ENCODE measurements at places on chromosomes 7 and 10.

DNA sequence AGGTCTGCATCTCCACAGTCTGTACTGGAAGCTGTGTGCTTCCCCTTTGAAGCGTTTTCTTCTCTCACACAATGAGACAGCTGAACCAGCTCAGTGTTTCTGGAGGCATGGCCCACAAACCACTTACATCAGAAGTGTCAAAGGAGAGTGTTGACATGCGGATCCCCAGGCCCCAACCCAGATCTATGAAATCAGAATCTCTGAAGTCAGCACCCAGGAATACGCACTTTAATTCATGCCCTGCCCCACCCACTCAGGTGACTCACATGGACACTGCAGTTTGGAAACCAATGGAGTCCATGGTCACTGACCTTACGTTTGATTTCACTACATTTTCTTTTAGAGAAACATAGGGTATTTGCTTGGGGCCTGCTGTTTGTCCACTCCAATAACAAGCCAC is 19.0 kb downstream of the TLL2 start:
- DNase-seq = no peak

GRCh38 chr7:51685794-51686193 is 369.2 kb upstream of the COBL start:
- DNase-seq = no peak

DNA sequence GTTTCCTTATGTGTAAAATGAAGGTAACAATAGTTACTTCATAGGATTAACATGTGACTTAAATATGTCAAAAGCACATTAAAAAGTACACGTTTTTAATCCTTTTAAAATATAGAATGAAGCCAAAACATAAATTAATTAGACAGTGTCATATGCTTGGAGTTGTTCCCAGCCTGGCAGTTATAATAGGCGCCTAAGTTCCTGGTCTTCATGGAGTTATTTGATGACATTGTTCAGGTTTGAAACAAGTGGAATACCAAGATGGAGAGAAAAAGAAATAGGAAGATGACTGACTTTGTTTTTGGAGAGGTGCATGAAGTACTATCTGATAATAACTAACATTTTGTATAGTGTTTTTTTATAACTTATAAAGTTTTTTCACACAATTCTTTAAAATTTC is 67.3 kb downstream of the ZNRF2 start:
- DNase-seq = no peak

- DNase-seq = no peak
These were observed 316.9 kb upstream of the PHYHIPL start for GRCh38 chr10:58859526-58859925.

DNA sequence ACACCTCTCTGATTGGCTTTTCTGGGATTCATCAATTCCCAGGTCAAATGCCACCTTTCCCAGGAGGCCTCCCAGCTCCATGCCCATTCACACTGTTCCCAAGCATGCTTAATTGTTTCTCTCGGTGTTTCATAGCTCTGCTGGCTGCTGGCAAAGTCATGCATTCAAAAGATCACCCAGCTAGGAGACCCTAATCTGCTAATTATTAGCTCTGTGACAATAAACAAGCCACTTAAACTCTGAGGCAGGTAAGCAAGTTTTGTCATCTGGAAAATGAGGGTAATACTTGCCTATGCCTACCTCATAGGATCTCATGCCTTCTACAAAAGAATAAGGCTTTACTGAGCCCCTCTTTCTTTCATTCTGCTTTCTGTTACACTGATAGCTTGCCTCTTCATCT is 828 bp upstream of the KEL start:
- DNase-seq = no peak

DNA sequence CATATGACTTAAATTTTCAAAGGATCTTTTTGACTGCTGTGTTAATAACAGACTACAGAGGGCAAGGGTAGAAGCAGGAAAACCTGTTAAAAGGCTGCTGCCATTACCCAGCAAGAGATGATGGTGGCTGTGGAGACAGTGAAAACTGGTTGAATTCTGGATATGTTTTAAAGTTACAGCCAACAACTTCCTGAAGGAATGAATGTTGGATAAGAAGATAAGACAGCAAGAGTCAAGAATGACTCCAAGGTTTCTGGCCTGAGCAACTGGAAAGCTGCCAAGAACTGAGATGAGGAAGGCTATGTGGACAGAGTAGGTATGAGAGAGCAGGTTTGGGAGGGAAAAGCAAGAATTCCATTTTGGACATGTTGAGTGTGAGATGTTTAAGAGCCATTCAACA is 19.1 kb downstream of the CNOT4 start:
- no peak for DNase-seq

GRCh38 chr7:4753598-4754432 is 21.6 kb upstream of the AP5Z1 start:
- peak; percentile 88 for DNase-seq

- no peak for DNase-seq
These were observed 32.3 kb downstream of the OAT start for GRCh38 chr10:124386186-124387077.

- DNase-seq = no peak
These were observed 52.7 kb downstream of the RBM17 start for GRCh38 chr10:6141296-6142151.

DNA sequence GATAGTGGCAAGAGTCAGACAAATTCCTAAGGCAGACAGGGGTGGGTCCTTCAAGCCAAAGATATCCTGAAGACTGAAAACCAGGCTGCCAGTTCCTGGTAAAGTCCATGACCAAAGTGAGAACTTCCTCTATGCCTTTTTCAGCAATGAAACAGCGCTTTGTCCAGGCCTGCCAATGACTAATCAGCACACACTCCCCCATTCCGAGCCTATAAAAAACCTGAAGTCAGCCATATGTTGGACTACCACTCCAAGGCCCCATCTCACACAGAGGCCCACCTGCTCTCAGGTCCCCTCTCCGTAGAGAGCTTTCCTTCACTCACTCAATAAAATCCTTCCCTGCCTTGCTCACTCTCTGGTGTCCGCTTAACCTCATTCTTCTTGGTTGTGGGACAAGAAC is 402.2 kb downstream of the ANKRD7 start:
- DNase-seq = no peak

DNA sequence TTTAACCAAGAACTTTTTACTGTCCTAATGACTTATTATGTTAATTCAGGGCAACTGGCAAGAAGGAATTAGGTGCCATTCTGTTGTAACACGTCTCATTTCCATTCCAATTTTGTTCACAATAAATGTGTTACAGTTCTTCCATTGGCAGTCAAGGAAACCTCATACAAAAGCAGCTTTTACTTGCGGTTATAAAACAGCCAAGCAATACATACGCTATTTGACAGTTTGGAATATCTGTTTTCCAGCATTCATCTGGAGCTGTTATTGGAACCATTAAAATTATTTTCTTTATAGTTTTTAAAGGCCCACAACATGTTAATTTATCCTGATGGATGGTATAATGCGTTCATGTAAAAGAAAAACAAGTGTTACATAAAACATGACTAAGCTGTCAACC is 33.3 kb downstream of the MTERF1 start:
- no peak for DNase-seq

DNA sequence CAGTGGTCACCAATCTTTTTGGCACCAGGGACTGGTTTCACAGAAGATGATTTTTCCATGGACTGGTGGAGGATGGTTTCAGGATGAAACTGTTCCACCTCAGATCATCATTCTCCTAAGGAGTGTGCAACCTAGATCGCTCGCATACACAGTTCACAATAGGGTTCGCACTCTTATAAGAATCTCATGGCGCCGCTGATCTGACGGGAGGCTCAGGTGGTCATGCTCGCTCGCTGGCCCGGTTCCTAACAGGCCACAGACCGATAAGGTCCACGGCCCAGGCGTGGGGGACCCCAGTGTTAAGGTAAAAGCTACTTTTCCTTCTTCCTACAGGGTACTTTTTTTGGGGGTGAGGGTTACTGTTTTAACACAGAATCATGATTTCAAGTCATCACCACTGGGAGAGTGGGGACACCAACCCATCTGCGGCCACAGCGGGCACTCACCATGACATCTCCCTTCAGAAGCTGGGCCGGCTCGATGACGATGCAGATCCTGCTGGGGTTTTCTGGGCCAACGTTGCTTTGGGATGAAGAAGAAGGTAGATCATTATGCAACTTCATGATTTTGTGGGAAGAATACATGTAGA is 170.5 kb downstream of the TNS3 start:
- no peak for DNase-seq

DNA sequence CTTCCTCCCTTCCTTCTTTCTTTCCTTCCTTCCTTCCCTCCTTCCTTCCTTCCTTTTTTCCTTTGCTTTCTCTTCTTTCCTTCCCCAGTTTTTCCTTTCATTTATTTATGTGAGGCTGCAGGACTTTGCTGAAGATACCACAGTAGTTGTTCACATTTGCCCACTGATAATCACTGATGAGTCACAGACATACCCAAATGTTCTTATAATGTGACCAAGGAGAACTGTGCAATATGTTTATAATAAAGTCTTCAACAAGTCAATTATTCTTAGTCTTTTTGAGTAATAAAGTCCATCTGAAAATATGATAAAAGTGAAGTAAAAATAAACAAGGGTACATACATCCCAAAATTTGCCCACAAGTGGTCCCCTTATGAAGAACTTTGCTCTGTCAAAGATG is 159.7 kb downstream of the GNAI1 start:
- DNase-seq = no peak

GRCh38 chr7:18041191-18041590 is 13.5 kb upstream of the PRPS1L1 start:
- DNase-seq = no peak

- DNase-seq = peak; percentile 73
These were observed 262.2 kb downstream of the BAMBI start for GRCh38 chr10:28939281-28940157.

DNA sequence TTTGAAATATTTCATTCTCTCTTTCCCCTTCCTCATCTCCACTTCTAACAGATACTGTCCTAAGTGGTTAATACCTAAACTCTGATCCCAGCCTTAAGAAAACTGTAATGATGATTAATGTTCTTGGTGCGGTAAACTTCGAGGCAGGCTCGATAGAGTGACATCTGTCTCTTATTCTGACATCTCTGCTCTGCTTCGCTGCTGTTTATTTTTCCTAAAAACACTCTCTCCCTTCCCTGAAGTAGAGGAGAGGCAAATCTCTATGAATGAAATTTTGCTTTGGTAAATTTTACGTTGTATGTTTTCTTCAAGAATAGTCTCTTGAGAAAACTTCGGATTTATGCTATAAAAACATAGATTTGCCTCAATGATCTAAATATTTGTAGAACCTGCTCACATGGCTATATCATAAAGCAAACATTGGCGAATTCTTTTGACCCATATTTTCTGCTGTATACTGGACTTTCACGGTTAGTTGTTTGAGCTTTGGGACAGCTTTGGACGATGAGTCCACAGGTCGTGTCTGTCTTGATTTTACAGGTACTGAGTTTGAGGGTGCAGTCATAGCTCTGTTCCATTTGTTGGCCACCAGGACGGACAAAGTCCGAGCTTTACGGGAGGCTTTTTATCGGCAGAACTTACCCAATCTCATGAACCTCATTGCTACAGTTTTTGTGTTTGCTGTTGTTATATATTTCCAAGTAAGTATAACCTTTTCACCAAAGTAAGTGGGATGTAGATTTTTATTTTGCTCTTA is 27.1 kb downstream of the SEC61A2 start:
- no peak for DNase-seq

DNA sequence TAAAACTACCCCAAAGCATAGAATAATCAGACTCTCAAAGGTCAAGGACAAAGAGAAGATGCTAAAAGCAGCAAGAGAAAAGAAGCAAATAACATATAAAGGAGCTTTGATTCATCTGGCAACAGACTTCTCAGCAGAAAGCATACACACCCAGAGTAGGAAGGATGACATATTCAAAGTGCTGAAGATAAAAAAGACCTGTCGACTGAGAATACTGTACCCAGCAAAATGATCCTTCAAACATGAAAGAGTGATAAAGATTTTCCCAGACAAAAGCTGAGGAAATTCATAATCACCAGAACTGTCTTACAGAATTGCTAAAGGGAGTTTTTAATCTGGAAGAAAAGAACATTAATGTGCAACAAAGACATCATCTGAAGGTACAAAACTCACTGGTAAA is 14.9 kb downstream of the KCNK18 start:
- no peak for DNase-seq

- no peak for DNase-seq
These were observed 310.4 kb upstream of the PHF14 start for GRCh38 chr7:10662982-10663884.

GRCh38 chr10:25820874-25821273 is 113.2 kb upstream of the MYO3A start:
- DNase-seq = no peak
